ENCODE measurements at places on chromosomes 6 and 20.

- DNase-seq: no peak
Observed at GRCh38 chr6:46502486-46503119, 11.4 kb upstream of the RCAN2 start.

DNA sequence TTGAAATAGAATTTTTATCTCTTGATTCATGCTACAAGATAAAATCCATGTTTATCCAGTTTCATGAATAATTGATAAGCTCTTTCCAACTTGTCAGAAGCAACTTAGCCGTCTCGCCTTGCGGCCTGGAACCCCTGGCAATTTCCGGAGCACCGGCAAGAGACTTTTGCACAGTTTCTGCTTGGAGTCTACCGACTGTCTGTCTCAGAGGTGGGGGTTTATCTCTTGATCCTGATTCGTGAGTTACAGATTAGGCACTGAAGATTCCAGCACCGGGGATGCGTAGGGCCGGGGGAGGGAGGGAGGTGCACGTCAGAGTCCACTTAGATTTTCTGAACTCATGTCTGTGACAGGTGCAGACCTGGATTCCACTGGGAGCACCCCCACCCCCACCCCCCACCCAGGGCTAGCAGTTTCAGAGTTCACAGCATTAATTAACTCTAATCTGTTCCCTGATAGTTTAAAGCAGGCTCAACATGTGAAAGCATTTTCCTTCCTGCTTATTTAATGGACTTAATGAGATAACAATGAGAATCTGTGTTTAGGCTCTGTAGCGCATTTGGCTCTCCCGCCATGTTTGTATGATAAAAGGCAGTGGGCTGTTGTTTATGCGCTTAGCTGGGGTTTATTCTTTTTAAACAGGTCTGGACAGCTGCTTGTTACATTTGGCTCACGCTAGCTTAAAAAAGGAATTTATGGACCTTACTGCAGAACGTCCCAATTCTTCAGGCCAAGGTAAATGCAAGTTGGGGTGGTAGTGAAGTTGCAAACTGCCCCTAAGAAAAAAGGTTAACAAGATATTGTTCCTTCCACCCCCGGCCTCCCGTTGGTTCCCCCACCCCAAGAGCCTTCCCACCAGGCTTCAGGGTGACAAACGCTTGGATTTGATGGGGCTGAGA, 8.1 kb upstream of the APCDD1L start:
- DNase-seq: no peak

GRCh38 chr6:6678811-6679210, 90.3 kb downstream of the LY86 start:
- no peak for DNase-seq

GRCh38 chr6:558089-558488, 98.8 kb downstream of the HUS1B start:
- DNase-seq: no peak

DNA sequence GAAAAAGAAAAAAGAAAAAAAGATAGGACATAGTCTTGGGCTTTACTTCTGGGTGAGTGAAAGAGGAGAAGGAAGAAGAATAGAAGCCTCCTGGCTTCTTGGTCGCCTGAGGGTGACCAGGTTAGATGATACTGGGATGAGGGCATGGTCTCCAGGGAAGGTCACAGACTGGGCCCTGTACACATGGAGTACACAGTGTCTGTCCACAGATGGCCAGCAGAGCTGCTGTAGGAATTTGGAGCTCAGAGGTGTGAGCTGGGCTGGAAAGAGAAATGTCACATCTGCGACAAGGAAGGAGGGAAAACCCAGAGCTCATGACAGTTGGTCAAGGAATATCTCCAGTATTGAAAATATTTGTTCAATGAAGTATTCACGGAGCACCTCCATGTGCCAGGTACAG, 56.1 kb downstream of the DLGAP4 start:
- no peak for DNase-seq

GRCh38 chr20:59308493-59309201, 8.2 kb downstream of the EDN3 start:
- DNase-seq: no peak

GRCh38 chr6:158211273-158212055, 43.3 kb downstream of the GTF2H5 start:
- no peak for DNase-seq

GRCh38 chr6:52634211-52634610, 36.7 kb upstream of the TMEM14A start:
- DNase-seq: no peak

- DNase-seq: peak; percentile 53
Observed at GRCh38 chr6:159042003-159042825, 2.6 kb downstream of the TAGAP start.

DNA sequence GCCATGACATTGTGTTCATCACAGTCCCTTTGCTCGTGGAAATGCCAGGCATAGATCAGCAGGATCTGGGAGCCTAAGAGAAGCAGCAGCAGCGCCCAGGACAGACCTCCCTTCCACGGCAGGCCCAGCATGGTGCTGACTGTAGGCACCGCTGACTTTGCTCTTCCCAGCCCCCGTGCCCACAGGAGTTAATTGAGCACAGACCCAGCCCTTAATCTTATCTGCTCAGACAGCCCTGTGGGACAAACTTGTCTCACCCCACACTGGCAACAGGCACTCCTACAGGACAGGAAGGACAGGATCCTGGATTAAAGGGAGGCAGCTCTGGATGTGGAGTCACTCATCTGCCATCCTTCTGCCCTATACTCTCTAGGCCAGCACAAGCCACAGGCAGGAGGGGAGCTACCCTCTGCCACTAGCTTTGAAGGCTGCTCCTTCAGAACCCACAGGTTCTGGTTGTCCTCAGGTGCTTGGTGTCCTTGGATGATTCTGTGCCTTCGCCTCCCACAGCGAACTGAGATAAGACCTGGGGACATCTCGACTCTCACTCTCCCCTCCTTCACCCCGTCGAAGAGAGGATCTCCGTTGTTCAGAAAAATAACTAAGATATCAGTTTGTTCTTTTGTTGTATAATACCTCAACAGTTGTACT, at the start of gene CST9L:
CST9L (minus strand) TSS at position 165 of the 651 bp plus-strand sequence; CDS start at position 131, 34 bp downstream.
- DNase-seq: no peak

- DNase-seq: no peak
Observed at GRCh38 chr6:159064477-159064876, 19.7 kb upstream of the TAGAP start.

DNA sequence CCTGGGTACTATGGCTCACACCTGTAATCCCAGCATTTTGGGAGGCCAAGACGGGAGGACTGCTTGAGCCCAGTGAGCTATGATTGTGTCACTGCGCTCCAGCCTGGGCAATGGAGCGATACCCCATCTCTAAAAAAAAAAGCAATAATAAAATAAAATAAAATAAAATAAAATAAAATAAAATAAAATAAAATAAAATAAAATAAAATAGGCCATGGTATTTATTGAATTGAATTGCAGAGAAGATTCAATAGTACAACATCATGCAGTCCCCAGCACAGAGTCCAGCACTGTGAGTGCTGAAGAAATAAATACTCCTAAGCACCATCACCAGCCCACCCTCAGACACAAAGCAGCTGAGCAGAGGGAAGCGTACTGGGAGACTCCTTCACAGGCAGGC, 144.7 kb downstream of the RALGAPA2 start:
- no peak for DNase-seq

DNA sequence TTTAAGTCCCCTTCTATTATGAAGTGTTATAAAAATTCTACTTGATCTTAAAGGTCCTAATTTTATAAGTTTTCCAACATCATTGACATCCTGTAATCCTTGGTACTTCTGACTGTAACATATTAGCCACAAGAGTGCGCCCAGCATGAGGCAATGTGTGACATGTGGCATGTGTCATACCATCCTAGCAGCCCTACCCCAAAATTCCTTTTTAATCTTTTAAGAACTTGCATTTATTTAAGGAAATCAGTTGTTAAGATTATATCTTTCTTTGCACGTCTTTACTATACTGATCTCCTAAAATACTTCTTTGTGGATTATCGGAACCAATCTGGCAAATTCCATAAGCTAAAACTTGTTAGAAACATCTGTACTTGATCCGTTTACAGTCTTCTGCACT, 167.1 kb upstream of the SLC24A3 start:
- DNase-seq: no peak

DNA sequence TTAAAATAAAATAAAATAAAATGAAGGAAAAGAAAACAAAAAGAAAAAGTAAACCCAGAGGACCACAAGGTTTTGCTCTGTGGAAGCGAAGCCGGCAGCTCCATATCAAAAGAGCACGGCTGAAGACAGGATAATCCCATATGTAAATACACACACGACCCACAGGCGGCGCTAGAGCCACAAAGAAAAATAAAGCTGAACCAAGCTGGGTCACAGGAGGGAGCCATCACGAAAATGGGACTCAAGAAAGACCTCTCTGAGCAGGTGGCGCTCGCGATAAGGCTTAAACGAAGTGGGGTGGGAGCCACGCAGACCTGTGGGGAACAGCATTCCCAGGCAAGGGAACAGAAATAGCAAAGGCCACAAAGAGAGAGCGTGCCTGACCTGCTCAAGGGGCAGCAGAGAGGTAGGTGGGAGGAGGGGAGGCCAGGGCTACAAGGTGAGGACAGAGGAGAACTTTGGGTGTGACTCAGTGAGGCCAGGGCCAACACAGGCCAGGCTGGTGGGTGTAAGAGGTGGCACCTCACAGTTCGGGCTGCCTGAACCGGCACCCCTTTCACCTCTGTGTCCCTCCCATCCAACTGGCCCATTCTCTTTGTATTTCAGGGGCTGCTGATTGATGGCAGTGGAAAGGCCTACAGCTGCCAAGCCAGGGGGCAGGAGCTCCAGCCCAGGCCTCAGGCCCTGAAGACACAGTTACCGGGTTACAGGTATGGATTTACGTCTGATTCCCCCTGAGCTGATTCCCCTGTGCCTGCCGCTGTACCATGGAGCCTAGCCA, 26.0 kb downstream of the PTGIS start:
- peak; percentile 54 for DNase-seq

- no peak for DNase-seq
Observed at GRCh38 chr6:161918109-161918531, 644.3 kb upstream of the AGPAT4 start.

DNA sequence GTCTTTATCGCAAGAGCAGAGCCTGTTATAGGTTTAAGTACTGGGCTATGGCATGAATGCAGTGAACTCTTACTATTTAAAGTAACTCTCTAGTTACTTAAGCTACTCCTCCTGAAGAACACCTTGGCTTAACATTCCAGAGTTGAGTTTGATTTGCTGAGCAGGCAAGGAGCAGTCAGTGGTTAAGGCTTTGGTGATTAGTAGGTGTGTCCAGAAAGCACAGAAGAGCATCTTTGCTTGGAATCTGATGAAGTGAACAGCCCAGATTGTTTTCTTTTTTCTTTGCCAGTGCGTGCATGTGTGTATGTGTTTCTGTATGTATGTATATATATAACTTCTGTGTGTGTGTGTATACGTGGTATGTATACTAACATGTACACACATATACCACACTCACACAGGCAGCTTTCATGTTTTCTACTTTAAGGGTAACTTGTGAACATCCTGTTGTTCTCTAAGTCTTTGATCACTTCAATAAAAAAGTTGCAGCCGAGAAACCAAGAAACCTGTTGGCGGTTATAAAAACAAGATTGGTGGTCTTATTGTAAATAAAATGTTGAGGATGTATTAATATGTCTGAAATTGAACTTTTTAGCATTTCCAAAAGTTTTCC, 56.2 kb upstream of the TULP4 start:
- no peak for DNase-seq

DNA sequence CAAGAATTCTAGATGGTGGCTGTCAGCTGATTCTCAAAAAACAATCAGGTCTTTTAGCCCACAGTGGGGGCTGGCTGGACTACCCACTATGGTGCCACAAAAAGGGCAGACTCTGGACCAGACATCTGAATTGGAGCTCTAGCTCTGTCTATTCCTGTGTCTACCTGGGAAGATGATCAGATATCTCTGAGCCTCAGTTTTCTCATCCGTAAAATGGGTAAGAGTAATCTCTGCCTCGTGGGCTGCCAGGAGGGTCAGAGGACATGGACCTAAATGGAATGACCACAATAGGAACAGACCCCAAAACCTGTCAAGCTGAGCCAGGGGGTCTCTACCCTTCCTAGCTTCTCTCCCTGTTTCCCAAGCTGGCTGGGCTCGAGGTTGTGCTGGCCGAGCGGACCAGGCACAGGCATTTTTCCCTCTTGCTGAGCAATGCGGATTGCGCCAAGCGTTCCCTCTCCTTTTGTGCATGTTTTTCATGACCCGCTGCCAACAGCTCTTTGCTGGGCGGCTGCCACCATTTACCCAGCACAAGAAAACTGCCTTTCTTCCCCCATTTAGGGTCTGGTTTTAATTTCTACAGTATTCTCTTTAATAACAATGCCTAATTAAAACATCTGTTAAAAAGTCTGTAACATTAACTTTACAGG, 74.7 kb upstream of the MAFB start:
- DNase-seq: no peak

DNA sequence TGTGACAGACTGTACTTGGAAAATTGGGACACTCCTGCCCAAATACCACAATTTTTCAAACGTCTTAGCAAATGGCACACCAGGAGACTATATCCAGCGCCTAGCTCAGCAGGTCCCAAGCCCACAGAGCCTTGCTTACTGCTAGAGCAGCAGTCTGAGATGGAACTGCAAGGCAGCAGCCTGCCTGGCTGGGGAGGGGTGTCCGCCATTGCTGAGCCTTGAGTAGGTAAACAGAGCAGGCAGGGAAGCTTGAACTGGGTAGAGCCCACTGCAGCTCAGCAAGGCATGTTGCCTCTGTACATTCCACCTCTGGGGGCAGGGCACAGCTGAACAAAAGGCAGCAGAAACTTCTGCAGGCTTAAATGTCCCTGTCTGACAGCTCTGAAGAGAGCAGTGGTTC, 1003.3 kb upstream of the MAP3K7 start:
- no peak for DNase-seq

- DNase-seq: no peak
Observed at GRCh38 chr20:15199698-15200097, 862.3 kb upstream of the FLRT3 start.

GRCh38 chr20:22403022-22403631, 181.2 kb downstream of the FOXA2 start:
- no peak for DNase-seq

DNA sequence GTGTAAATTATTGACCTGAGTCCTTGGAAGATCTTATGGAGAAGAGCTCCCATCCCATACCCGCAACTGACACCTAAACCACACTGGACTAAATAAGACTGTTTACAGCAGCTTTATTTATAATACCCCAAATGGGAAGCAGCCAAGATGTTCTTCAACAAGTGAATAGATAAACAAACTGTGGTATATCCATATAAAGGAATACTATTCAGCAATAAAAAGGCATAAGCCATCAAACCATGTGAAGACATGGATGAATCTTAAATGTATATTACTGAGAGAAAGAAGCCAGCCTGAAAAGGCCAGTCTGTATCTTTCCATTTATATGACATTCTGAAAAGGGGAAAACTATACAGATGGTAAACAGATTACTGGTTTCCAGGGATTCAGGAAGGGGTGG, 212.7 kb downstream of the TPBG start:
- DNase-seq: no peak

- DNase-seq: no peak
Observed at GRCh38 chr20:58511364-58511763, 3.8 kb downstream of the APCDD1L start.

GRCh38 chr6:158049055-158050028, 67.7 kb downstream of the SYNJ2 start:
- DNase-seq: no peak

DNA sequence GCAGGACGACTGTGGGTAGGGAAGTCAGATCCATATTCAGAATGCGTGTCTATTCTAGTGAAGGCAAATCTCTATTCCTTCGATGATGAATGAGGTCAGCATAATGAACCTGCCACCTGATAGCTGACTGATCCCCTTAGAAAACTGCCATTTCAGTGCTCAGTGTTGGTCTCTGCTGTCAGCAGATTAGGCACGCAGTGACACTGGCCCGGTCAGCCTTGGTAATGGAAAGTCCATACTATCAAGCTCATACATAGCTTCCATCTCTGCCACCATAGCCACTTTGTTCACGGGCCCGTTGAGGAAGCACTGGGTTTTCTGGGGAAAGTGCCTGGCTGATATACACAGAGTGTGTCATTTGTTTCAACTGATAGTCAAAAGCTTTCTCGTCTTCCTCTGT, 54.0 kb downstream of the C6orf52 start:
- DNase-seq: no peak

Data from stimulated activated CD4-positive, alpha-beta T cell treated with anti-CD3 and anti-CD28 coated beads, Interleukin-12 subunit alpha, Interleukin-12 subunit beta, amount 100 ng/mL, for 4 hours (primary cell).